ENCODE measurements at places on chromosomes 1 and 21.

DNA sequence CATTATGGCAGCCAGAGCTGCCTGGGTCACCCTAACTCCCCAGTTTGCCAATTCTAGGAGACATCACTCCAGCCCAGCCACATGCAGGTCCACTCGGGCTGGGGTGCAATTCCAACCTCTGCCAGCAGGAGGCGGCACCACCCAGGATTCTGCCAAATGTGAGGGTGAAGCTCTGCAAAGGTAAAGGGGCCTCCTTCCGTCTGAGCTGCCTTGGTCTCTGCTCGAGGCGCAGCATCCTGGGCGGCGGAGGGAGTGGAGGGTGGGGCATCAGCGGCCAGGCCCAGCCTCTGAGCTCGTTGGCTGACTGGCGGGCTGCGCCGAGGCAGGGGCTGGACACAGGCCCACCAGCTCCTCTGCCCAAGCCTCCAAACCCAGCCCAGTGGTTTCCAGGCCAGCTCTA is 63.8 kb downstream of the ARHGEF16 start:
- DNase-seq, result no peak

GRCh38 chr1:116110567-116111523 is at the start of gene MAB21L3:
Gene MAB21L3, plus strand, starts transcription at chr1:116111399. Its CDS starts 1,217 bp downstream, at chr1:116112616.
- DNase-seq, result no peak

GRCh38 chr1:79006564-79006963 is at the start of gene ADGRL4:
Gene ADGRL4, minus strand, starts transcription at chr1:79006730. Its CDS starts 76 bp downstream, at chr1:79006654.
- DNase-seq, result peak; percentile 56

- peak; percentile 52 for DNase-seq
Observed at GRCh38 chr21:33899199-33899598, 16.4 kb downstream of the ATP5PO start.

DNA sequence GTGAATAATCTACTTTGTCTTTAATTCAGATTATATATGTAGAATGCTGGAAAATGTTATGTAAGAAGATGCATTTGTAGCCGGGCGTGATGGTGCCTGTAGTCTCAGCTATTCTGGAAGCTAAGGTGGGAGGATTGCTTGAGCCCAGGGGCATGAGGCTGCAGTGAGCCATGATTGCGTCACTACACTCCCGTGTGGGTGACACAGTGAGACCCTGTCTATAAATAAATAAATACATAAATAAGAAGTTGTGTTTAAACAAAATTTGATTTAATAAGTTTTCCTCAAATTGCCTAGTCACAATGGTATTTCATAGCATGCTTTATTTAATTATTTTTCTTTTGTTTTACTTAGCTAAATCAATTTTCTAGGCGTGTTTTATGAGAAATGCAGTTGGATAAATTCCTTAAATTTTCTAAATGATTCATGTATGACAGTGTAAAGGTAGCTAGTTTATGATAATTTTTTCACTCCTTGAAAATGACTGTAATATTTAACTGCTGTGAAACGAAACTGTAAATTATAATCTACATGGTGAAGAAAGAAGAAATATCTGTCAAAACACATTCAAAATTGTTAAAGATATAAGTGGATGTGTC is 232.6 kb downstream of the SRGAP2C start:
- peak; percentile 21 for DNase-seq
